ENCODE measurements at places on chromosomes 13 and 19. TPM values are rescaled to one million over a fixed set of nuclear protein-coding genes. Genes with fewer than 3 reads are reported as not detected.

Gene GGN
- 1.3 TPM for total RNA-seq

- peaks cover 8% of the 10 kb centered on the region for H3K4me1 ChIP-seq
- DNase-seq, result no peak
- peaks cover 32% of the 10 kb centered on the region for H3K36me3 ChIP-seq
- no peak overlapping the region for H3K27ac ChIP-seq
These were observed 18.3 kb downstream of the VWA8 start for GRCh38 chr13:41942462-41943094.

- no peak for DNase-seq
- H3K4me3 ChIP-seq, result no peak overlapping the region
- peaks cover 2% of the 10 kb centered on the region for H3K36me3 ChIP-seq
- peaks cover 63% of the 10 kb centered on the region for H3K4me1 ChIP-seq
These were observed 293.3 kb upstream of the MAB21L1 start for GRCh38 chr13:35769812-35770211.

Gene TLE6
- 6.9 TPM for total RNA-seq

Gene ZNF723
- not detected for total RNA-seq

DNA sequence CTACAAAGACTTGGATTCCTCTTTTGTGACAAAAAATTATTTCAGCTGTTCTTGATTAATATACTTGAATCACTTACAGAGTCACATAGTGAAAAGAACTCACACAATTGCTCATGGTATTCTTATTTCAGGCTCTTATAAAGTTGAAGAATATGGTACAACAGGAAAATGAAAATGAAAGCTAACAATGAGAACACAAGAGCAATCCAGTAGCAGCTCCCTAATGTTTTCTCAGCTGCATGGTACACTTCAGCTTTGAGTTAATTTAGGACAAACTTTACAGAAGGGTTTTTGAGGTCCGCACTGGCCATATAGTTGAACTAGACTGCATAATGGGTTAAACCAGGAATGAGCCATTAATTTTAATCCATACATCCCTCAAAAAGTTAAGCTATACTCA lies 1261.8 kb downstream of the SLITRK5 start:
- H3K36me3 ChIP-seq, result no peaks in the 10 kb centered on the region
- no peak overlapping the region for H3K4me3 ChIP-seq
- H3K27ac ChIP-seq, result no peak overlapping the region
- H3K27me3 ChIP-seq, result no peaks in the 10 kb centered on the region
- no peaks in the 10 kb centered on the region for H3K4me1 ChIP-seq
- no peak for DNase-seq
